ENCODE measurements at places on chromosomes 1 and 21.

DNA sequence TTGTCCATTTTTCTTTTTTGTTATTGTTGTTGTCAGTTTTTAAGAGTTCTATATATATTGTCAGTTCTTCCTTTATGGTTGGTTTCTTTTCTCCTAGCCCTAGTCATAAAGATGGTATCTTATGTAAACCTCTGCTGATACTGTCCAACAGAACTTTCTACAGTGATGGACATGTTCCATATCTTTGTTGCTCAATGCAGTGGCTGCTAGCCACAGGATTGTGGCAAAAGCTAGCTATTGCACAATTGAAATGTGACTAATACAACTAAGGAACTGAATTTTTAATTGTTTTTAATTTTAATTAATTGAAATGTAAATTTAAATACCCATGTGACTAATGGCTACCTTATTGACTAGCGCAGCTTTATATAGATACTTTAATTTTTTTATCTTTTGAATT is 411.8 kb upstream of the PTBP2 start:
- DNase-seq, result no peak

GRCh38 chr1:230465691-230466090 is 39.6 kb upstream of the PGBD5 start:
- no peak for DNase-seq

GRCh38 chr1:222413991-222414549 is 133.8 kb downstream of the HHIPL2 start:
- DNase-seq, result no peak

- no peak for DNase-seq
Measured at GRCh38 chr1:159430985-159431384, 1.0 kb upstream of the OR10J4 start.

DNA sequence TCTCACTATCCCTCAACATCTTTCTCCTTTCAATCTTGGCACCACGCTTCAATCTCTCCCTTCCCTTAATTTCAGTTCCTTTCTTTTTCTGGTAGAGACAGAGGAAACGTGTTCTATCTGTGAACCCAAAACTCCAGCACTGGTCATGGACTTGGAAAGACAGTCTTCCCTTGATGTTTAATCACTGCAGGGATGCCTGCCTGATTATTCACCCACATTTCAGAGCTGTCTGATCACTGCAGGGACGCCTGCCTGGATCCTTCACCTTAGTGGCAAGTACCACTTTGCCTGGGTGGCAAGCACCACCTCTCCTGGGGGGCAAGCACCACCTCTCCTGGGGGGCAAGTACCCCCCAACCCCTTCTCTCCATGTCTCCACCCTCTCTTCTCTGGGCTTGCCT is 27.8 kb downstream of the SELL start:
- DNase-seq, result no peak

- no peak for DNase-seq
Measured at GRCh38 chr1:10208537-10208936, 1.8 kb upstream of the KIF1B start.

- no peak for DNase-seq
Measured at GRCh38 chr1:234186037-234186688, 187.1 kb upstream of the COA6 start.

- DNase-seq, result no peak
Measured at GRCh38 chr1:172118618-172119017, 277.3 kb downstream of the DNM3 start.

DNA sequence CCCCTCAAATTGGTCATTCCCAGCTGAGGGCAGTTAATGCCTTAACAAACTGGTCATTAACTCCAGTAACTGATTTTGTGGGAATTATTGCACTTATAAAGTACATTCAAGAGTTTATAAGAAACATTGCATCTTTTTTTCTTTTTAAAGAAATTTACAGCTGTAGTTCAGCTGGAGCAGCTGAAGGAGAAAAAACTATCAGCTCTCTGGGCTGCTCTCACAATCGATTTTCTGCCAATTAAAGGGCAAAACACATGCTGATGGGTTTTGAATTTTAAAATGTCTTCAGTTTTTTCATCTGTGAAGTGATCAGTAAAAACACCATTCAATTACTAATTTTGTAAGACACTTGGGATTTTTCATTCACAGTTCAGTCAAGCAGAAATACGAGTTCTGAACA is 74.7 kb downstream of the KIFAP3 start:
- no peak for DNase-seq

DNA sequence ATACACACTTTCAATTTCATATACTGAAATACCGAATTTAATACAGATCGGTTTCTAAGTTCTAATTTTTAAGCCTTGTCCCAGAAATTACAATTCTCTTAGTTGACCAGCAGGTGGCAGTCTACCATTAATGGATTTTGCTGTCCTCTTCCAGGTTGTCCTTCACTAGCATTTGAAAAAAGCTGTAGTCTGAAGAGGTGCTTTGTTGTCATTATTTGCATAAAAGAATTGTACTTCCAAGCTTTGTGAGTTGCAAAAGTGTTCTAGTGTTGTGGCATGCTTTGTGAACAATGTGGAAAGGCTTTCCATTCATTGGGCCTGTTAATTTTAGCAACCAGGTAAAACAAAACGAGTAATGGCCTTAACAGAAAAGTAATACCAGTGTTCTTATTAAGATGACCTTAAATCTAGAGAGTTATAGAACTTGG is 193.6 kb downstream of the RPS6KC1 start:
- peak; percentile 44 for DNase-seq

GRCh38 chr1:201772178-201772577 is 56.8 kb upstream of the IPO9 start:
- DNase-seq, result no peak

All from NCI-H526 treated with DMSO at 0.1 percent for 48 hours (cell line).